NCI-H2171 treated with DMSO at 0.1 percent for 48 hours (cell line): ENCODE measurements at places on chromosomes 12 and 14.
A peak's percentile ranks its signal among the peaks of the same experiment; 100 is the strongest.

GRCh38 chr14:105315211-105315721 lies 718 bp downstream of the PACS2 start:
- DNase-seq, result peak; percentile 31

DNA sequence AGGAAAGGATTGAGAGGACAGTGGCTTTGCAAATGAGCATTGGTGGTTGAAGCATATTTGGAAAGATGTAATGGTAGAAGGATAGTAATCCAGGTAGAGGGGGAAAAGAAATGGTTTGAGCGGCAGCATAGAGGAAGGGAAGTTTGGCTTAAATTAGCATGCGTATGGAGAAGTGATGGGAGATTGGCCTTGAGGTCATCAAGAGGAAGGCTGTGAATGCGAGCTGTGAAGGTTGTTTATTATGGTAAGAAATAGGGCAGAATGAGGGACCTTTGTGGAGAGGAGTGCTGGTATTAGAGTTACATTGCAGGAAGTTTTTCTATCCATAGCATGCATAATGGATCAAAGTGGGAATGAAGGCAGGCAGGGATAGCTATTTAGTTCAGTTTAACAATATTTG lies 162.1 kb downstream of the TMTC2 start:
- DNase-seq, result no peak

DNA sequence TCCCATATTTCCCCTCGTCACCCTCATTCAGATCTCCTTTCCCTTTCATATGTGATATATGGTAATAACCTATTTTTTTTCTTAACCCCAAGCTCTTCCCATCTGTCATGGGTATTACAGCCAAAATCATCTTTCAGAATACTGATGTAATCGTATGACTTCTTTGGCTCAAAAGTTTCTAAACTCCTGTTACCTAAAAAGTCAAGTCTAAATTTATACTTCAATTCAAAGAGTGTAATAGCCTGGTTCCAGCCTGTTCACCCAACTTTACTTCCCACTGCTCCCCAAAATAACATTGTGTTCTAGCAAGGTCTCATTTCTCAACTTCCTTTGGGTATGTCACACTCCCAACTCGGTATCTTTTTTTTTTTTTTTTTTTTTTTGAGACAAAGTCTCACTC lies 48.5 kb downstream of the TBK1 start:
- peak; percentile 85 for DNase-seq

DNA sequence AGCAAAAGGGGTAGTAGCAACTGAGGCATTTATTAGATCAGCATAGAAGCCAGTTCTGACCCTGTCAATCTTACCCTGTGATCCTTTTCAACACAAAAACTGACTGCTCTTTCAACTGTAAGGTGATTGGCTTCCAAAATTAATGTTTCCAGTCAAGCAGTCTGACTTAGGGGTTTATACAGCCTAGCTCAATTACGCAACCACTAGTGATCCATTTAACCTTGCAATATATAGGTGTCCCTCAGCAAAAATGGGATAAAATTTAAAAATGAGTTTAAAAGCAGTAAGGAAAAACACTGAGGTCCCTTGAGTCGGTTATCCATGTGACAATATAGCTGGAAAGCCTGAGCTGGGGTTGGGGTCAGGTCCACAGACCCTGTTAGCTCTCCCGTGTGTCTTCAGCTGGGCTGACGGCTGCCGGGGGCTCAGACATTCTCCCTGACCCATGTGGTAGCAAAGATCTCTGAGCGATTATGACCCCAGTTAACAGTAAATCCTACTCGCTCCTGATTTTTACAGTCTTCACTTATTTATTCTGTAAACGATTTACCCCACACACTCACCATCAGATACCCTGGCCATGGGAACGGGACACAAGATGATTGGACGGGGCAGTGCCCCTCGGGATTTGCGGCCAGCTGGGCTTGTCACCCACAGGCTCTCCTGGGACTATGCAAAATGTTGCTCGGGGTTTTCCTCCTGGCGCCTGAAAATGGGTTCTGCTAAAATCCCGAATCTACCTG lies 16.6 kb downstream of the ADGRD1 start:
- DNase-seq, result no peak

DNA sequence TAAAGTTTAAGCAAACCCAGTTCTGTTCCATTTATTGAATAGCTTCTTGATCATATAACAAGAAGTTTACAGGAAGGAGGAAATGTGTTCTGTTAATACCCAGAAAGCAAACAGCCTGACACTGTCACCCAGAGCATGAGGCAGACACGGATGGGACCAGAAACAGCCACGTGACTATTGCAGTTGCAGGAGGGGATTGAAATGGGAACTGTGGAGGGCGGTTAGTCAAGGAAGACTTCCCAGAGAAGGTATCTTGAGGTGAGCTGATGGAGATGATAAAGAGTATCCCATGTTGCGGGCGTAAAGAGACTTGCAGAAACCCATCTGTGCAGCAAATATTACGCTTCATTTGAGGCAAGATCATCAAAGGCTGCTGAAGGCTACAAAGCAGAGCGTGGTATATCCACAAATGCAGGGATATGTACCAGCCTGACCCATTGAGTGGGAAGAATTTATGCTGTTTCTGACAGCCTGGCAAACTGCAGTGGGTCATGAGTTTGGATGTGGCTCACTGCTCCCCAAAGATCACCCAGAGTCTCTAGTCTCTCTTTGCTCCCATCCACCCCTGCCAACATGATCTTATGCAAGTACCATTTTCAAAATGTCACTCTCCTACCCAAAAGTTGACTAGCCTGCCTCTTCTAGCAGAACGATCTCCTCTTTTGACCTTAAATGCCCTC lies 20.7 kb downstream of the KRT76 start:
- peak; percentile 13 for DNase-seq

- no peak for DNase-seq
These were observed 1007.4 kb upstream of the NOVA1 start for GRCh38 chr14:27605282-27605681.

DNA sequence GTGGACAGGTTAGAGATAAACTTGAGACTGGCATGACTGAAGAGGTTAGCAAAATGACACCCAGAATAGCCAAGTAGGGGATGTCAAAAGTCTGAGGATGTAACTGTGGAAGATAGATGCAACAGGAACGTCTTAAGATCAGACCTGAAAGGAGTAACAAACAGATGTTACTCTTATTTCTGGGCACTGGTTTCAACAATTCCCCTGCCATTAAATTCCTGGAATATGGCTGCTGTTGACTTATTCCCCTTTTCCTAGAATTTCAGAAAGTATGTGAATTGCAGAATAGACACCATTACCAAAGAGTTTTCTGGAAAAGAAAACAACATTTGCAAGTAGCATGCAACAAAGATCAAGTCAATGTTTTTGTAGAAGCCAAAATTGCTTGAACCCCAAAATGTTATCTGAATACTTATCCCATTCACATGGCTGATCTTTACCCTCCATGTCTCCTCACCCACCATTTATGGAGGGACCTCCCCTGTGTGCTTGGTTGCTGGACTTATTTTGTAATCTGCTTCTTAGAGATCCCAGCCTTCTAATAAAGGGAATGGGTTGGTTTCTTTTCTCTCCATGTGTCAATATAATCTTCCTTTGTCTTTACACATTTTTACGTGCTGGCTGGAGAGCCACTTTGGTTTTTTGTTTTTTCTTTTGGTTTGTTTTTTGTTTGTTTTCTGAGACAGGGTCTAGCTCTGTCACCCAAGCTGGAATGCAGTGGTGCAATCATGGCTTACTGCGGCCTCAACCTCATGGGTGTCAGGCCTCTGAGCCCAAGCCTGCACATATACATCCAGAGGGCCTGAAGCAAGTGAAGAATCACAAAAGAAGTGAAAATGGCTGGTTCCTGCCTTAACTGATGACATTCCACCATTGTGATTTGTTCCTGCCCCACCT lies 57.0 kb downstream of the BBS10 start:
- no peak for DNase-seq

- no peak for DNase-seq
These were observed 371.5 kb downstream of the ALG10 start for GRCh38 chr12:34393821-34394150.

DNA sequence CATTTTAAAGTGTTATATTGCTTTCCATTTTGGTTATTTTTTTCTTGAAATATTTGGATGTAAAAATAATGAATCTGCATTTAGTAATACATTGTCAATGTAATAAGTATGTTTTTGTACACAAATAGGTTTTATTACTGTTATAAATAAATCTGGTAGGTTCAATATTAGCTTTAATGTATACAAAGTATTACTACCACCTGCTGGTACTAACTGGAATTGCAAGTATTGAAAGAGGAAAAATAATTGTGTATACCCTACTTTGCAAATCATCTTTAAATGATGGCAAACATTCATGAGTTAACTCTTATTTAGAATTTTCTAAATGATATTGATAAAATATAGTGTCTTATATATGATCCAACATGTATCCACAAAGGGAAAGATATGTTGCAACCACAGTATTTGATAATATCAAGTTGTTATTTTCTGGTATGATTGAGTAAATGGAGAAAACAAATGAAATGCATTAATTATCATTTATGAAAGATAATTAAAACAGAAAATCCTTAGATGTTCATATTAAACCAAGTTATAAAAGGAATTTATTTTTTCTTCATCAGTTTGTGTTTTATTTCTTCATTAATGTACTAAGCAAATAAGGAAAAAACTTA lies 3.2 kb downstream of the OR4K2 start:
- peak; percentile 55 for DNase-seq
